ENCODE measurements at places on chromosomes 7 and 10.

- no peak for ATAC-seq
These were observed 88.5 kb downstream of the NOC3L start for GRCh38 chr10:94274142-94274787.

- no peak for ATAC-seq
These were observed 285.0 kb downstream of the MALRD1 start for GRCh38 chr10:19333631-19334030.

DNA sequence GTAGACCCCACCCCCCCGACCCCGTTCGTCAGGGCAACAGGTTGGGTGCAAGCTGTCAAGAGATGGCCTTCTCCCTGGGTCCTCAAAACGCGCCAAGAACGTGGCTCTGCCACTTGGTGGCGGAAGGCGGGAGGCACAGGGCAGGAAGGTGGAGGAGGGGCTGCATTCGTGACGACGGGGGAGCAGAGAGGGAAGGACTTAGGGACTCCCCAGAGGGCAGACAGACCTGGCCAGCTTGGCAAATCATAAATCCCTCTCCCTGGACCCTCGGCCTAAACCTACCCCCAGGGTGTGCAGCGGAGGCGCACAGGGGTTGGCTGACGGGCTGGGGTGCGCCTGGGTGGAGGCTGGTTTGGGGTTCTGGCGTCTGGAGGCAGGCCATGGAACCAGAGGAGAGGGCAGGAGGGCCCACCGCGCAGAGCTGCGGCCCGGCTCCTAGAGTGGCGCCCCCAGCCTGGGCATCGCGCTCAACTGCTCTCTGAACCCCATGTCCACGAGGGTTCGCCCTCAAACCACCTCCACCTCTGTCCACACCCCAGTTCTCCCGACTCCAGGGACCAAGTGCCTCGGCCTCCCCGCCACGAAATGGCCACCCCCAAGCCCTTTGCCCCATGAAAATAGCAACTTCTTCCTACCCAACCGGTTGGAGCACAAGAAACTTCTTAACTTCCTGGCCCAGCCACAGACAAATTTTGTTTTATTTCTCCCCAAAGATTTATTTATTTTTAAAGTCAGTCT is 10.8 kb upstream of the GATA3 start:
- ATAC-seq: peak; percentile 25

DNA sequence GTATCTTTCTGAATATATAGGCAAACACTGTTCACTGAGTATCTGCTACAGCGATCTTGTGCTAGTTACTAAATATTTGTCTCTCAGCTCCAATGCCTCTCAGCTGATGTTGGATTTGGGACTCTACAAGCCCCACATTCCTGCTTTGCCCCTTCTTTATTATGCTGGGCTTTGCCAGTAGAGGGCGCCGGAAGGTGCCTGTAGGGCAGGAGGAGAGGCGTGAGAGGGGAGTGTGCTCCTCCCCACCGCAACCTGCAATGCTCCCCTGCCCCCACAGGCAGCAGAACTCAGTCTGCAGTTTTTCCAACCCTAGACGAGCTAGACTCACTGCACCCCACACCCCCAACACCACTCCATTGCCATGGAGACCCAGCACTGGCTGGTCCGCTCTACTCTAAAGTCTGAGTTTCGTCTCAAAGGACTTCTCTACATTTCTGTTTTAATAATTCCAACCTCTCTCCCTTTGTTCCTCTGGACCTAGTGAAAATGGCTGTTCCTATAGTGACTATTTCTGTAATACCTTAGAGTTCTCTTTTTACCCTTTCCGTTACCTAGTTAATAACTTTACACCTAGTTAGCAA is 337.6 kb downstream of the CCSER2 start:
- no peak for ATAC-seq

DNA sequence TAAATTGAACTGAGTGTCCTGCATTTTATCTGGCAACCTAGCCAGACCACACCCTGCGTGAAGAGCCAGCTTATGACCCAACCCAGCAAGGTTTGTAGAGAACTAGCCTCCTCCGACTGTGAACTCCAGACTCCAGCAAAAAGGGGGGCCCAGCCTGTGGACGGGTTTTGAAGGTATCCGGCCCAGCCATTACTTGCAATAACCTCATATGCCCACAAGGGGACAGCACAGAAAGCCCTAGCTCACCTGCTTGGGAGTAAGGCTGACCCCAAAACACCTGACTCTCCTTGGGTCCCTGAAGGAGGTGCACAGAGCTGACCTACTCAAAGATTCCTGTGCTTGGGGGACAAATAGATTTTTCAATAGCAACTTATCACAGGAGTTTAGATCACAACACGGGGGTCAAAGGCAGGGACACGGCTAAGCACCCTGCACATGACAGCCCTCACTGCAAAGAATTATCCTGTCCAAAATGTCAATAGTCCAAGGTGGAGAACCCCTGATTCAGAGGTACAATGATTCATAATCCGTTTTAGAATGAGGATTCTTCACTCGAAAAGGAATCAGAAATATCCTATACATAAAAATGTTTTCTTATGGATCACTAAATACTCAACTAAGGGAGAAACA is 4.6 kb downstream of the TRPV6 start:
- ATAC-seq: no peak

DNA sequence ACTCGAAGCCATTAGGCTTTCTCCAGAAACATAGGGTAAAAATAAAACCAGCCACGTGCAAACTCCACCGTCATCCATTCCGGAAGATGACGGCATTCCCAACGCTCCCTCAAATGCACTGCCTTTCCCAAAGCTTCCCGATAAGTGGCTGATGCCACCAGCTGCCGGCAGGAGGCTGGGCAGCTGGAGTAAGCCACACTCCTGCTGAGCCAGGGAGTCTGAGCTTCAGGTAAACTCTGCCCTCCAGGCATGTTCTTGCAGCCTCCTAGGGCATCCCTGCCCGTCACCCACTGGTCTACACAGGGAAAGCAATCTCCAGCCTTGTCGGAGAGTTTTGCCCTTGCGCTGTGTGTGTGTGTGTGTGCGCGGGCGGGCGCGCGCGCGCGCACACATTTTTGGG is 40.5 kb upstream of the TMEM273 start:
- no peak for ATAC-seq

DNA sequence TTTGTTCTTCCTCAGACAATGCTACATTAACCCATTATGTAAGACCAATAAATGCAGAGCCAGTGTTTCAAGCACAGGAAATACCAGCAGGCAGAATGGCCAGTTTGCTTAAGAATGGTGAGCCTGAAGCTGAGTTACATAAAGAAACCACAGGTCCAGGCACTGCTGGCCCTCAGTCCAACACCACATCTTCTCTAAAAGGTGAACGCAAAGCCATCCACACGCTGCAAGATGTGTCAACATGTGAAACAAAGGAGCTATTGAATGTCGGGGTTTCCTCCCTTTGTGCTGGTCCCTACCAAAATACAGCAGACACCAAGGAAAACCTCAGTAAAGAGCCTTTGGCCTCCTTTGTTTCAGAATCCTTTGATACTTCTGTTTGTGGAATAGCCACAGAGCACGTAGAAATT is 63.8 kb downstream of the TASOR2 start:
- no peak for ATAC-seq

- ATAC-seq: no peak
These were observed 1.7 kb downstream of the ELFN1 start for GRCh38 chr7:1671594-1672451.

DNA sequence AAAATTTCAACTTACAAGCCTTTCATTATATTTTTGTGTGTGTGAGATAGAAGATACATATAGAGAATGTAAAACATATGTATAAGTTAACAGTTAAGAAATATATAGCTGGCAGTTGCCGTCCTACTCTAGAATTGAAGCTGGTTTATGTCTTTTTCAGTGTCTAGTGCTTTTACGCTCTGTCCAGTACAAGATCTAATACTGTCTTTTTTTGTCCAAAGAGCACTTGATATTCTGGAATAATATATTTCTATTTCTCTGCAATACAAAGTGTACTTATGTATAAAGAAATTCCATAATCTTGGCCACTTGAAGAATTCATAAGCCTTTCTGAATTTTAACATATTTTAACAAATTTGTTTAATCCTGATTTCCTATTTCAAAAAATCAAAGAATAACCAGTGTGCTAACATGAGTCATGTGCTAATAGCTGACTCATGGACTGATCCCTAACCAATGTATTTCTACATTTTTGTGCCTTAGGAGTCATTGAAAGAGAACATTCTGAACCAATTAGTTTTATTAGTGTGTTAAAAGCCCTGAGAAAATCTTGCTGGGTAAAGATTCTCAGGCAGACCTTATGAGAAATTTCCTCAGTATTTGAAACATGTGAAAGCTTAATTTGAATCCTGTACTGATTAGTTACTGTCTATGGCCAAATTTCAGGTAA is 73.2 kb upstream of the CCAR1 start:
- no peak for ATAC-seq

- ATAC-seq: no peak
These were observed 70.3 kb downstream of the C10orf143 start for GRCh38 chr10:130040351-130040750.

- ATAC-seq: no peak
These were observed 49.0 kb downstream of the TMEM270 start for GRCh38 chr7:73909996-73910395.

- ATAC-seq: peak; percentile 18
These were observed 22.8 kb upstream of the FOXL3 start for GRCh38 chr7:266851-267840.

- no peak for ATAC-seq
These were observed 28.8 kb upstream of the INPP5A start for GRCh38 chr10:132508581-132509443.

GRCh38 chr10:3430501-3430900 is 257.9 kb upstream of the PITRM1 start:
- no peak for ATAC-seq

Data from activated CD4-positive, CD25-positive, alpha-beta regulatory T cell treated with anti-CD3 and anti-CD28 coated beads, Interleukin-2, amount 50 U/mL, for 24 hours (primary cell).